ENCODE measurements at places on chromosomes 3 and 15. TPM values are rescaled to one million over a fixed set of nuclear protein-coding genes. Genes with fewer than 3 reads are reported as not detected.

ALDH1A3 gene
- 1.9 TPM for total RNA-seq

ADCY5 gene
- total RNA-seq = 0.16 TPM

ISLR gene
- total RNA-seq = not detected

RBPMS2 gene
- total RNA-seq = 0.11 TPM

OIP5 gene
- total RNA-seq = 31.1 TPM

SNX22 gene
- total RNA-seq = 0.05 TPM

- no peak for DNase-seq
- no peak overlapping the region for H3K27ac ChIP-seq
- no peaks in the 10 kb centered on the region for H3K36me3 ChIP-seq
- H3K4me1 ChIP-seq = no peaks in the 10 kb centered on the region
- no peak overlapping the region for H3K4me3 ChIP-seq
Measured at GRCh38 chr15:95024351-95024750, 793.0 kb downstream of the MCTP2 start.

GRCh38 chr15:63712828-63713520 lies 115.8 kb downstream of the FBXL22 start:
- no peaks in the 10 kb centered on the region for H3K4me1 ChIP-seq
- H3K4me3 ChIP-seq = no peak overlapping the region
- DNase-seq = no peak
- no peak overlapping the region for H3K27ac ChIP-seq

- no peaks in the 10 kb centered on the region for H3K4me1 ChIP-seq
- H3K4me3 ChIP-seq = no peak overlapping the region
- no peak overlapping the region for H3K27ac ChIP-seq
- H3K36me3 ChIP-seq = no peaks in the 10 kb centered on the region
- H3K27me3 ChIP-seq = no peaks in the 10 kb centered on the region
Measured at GRCh38 chr3:192636517-192637444, 90.6 kb downstream of the FGF12 start.

- no peaks in the 10 kb centered on the region for H3K36me3 ChIP-seq
- no peak for DNase-seq
- no peaks in the 10 kb centered on the region for H3K4me1 ChIP-seq
Measured at GRCh38 chr3:87625876-87626275, 349.5 kb upstream of the POU1F1 start.

DNA sequence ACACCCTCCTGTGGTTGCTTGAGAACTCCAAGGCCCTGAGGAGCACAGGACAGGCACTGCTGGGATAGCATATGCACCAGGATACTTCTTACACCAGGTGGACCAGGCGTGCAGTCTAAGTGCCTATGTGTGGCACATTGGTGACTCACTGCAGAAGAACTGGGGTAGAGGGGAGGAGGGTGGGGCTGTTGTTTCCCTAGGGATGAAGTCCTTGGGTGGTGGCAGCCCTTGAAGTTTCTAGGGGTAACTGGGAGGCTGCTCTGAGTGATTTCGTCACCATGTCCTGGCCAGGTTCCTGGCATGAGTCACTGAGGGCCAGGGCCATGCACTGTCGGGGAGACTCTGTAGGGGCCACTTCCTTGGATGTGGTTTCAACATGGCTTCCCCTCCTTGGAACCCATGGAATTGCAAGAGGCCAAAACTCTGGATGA lies 15.9 kb downstream of the MYZAP start:
- no peak overlapping the region for H3K4me3 ChIP-seq
- no peaks in the 10 kb centered on the region for H3K27me3 ChIP-seq
- peaks cover 6% of the 10 kb centered on the region for H3K4me1 ChIP-seq
- DNase-seq = peak; percentile 14

DNA sequence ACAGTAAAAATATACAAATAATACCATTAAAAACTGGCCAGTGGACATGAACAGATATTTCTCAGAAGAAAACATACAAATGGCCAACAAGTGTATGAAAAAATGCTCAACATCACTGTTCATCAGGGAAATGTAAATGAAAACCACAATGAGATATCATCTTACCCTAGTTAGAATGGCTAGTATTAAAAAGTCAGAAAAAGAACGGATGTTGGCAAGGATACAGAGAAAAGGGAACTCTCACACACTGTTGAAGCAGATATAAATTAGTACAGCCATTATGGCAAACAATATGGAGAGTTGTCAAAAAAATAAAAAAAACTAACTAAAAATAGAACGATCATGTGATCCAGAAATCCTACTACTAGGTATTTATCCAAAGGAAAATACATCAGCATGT lies 222.7 kb upstream of the NAALADL2 start:
- H3K27me3 ChIP-seq = no peaks in the 10 kb centered on the region
- DNase-seq = no peak
- no peak overlapping the region for H3K27ac ChIP-seq
- H3K4me1 ChIP-seq = no peaks in the 10 kb centered on the region
- H3K36me3 ChIP-seq = no peaks in the 10 kb centered on the region

GRCh38 chr3:131282379-131282778 lies 99.2 kb upstream of the NUDT16 start:
- no peak overlapping the region for H3K27ac ChIP-seq
- H3K4me3 ChIP-seq = no peak overlapping the region
- H3K4me1 ChIP-seq = no peaks in the 10 kb centered on the region
- no peaks in the 10 kb centered on the region for H3K27me3 ChIP-seq

Data from SJSA1 (cell line).